Cortex of kidney (tissue), 1 donor: ENCODE measurements at places on chromosomes 1 and 21.

DNA sequence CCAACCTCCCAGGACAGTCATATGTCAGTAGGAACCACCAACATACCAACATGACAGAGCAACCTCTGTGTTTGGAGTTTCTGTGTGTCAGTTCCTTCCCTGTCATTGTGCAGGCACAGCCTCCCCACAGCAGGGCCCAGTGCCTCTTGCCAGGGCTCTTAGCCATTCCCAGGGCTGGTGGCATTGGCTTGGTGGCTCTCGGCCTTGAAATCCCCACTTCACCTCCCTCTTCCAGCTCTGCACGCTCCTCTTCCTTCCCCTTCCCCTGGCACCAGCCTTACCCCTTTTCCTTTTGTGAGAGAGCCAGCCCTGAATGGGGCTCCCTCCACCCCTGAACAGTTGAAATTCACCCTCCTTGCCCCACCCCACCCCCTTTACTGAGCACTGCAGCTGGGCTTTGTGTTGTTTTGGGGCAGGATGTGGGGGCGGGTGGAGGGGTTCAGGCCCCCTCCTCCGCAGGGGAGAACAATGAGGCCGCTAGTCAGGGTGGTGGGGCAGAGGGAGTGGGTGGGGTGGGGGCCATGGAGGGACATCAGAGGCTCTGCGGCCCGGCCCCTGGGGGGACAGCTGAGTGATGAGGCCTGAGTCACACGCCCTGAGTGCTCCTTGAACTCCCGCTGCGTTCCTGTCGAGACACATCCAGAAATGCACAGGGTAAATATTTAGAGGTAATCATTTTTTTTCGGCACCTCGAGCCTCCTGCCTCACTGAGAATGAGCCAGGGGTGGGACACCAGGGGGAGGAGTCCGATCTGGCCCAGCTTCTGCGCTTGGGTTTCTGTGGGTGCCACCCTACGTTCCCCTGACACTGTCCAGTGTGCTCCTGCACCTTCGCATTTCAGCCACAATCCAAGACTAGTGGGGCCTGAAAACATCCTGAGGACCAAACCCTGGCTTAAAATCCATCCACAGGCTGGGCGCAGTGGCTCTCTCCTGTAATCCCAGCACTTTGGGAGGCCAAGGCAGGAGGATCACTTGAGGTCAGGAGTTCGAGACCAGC lies 28.6 kb downstream of the LGR6 start:
- no peak for DNase-seq

- no peak for DNase-seq
Measured at GRCh38 chr21:28378026-28378425, 614.7 kb downstream of the LTN1 start.

DNA sequence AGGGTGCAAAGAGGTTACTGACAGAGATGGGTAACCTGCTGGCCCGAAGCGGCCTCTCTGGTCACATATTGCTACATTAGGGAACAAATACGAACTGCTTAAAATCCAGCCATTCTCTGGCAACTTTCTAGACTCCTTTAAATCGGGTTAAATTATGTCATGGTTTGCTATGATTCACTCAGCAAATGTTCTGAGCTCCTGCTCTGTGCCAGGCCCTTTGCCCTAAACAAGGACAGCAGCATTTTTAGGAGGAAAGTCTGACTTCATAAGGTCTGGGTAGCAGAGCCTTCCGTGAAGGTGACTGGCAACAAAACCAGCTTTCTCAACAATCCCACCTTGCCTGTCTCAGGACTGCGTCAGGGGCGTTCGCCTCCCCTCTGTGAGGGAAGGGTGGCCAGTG lies 15.4 kb downstream of the ZP4 start:
- DNase-seq, result no peak

DNA sequence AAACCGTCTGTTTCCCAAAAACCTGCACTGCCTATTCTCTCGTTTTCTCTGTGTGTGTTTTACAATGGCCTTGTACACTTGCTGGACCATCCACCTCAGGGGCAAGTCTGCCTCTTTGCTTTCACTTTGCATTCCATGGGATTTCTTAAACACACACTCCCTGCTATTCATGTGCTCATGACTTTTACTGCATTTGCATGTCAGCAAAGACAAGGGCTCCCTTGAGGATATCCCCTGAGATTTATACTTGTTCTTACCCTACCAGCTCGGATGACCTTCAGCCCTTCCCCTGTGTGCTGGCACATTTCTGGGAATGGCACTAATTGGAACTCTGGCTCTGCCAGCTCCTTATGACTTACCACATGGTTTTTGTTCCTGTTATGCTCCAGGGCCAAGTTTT lies 386.9 kb downstream of the AMY1C start:
- DNase-seq, result no peak

DNA sequence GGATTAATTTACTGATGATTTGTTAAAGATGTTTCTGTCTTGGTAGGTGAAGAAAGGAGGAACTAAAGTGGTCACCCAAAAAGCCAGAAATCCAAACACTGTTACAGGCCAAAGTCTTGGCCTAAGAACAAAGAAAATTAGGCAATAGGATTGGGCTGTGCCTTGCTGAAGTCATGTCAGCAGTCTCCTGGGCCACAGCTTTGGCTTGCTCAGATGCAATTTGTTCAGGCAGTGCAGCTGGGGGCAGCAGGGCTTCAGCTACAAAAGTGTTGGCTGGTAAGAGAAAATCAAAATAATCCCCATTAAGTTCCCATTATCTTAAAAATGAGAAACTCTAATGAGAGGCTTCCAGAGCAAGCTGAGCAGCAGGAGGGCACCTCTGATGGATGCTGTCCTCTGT lies 14.0 kb upstream of the RAP1A start:
- DNase-seq, result no peak

GRCh38 chr1:183234660-183235476 lies 48.8 kb downstream of the LAMC2 start:
- no peak for DNase-seq
